ENCODE measurements at places on chromosomes 3 and 15. TPM values are rescaled to one million over a fixed set of nuclear protein-coding genes. Genes with fewer than 3 reads are reported as not detected.

Gene UROC1
- total RNA-seq: not detected

Gene IL17RD
- total RNA-seq: 3.0 TPM

Gene PCOLCE2
- total RNA-seq: 29.4 TPM

Gene STRC
- total RNA-seq: 0.30 TPM

Gene AADAC
- 0.09 TPM for total RNA-seq

Gene FGF7
- total RNA-seq: 342 TPM

Gene CHRFAM7A
- total RNA-seq: under 0.01 TPM

Gene CCPG1
- total RNA-seq: 196 TPM

Gene KLF15
- total RNA-seq: not detected

Gene NRG4
- under 0.01 TPM for total RNA-seq

Data from smooth muscle cell of the umbilical artery (primary cell).